ENCODE measurements at places on chromosomes 16 and 17.

GRCh38 chr16:85809645-85810044 is 10.2 kb downstream of the COX4I1 start:
- no peak for DNase-seq

DNA sequence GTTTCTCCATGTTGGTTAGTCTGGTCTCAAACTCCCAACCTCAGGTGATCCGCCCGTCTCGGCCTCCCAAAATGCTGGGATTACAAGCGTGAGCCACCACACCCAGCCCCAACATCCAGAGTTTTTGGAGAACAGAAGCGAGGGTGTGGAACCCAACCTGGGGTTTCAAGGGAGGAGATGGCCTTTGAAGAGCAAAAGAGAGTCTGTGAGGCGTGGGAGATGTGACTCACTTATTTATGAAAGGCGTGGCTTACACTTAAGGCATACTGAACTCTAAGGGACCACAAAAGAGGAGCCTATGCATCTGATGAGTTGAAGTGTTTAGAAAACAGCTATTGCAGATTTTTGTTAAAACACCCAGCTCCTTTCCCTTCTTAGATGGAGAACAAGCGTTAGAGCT is 18.9 kb downstream of the ARSG start:
- no peak for DNase-seq

GRCh38 chr16:72657791-72658190 is 390.1 kb downstream of the ZFHX3 start:
- no peak for DNase-seq

- DNase-seq, result no peak
Observed at GRCh38 chr16:54359555-54359954, 73.0 kb upstream of the IRX3 start.

DNA sequence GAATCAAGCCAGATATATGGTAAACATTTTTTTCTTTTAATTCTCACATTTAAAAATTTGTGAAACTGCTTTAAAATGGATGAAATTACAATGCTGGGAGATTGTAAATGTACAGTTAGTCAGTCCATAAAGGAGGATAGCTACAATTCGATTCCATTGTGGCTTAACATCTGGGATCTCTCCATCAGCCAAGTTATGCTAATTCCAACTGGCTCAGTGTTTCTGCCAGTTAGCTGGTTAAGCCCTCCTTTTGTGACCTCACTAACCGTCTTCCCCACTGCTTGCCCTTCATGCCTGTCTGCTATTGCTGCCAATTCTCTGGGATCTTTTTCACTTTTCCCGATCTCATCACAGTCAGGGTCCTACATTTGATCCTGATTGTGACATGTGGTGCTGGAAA is 1347.6 kb downstream of the CDH11 start:
- no peak for DNase-seq

GRCh38 chr17:77130525-77130924 is 10.2 kb upstream of the SEC14L1 start:
- no peak for DNase-seq

DNA sequence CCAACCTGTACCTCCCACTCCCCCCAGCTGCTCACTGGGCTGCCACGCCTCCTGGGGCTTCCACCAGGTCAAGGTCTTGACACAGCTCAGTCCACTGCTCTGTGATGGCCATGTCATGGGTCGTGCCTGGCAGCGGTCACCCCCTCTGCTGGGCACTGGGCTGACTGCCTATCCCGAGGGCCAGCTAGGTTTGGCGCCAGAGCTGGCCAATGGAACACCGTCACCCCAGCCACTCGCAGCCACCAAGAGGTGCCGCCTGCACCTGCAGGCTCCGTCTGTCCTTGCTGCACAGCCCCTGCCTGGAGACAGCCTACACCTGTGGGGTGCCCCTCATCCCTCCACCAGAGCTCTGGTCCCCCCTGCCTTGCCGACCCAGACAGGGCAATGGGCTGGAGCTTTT is 4.5 kb upstream of the RAB40C start:
- DNase-seq, result no peak

- no peak for DNase-seq
Observed at GRCh38 chr17:38709864-38710603, 5.0 kb downstream of the MLLT6 start.

DNA sequence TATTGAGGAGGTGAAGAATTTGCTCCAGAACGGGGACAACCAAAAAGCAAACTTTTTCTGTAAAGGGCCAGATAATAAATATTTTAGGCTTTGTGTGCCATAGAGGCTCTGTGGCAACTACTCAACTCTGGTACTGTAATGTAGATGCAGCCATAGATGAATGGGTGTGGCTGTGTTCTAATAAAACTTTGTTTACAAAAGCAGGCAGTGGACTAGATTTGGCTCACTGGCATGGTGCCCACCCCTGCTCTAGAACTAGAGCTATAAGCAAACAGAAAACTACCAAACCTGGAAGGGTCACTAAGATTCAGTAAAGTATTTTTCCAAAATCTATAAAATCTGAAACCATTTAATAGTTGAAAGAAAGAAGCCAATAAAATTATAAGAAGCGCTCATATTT is 24.6 kb upstream of the SMURF2 start:
- no peak for DNase-seq

DNA sequence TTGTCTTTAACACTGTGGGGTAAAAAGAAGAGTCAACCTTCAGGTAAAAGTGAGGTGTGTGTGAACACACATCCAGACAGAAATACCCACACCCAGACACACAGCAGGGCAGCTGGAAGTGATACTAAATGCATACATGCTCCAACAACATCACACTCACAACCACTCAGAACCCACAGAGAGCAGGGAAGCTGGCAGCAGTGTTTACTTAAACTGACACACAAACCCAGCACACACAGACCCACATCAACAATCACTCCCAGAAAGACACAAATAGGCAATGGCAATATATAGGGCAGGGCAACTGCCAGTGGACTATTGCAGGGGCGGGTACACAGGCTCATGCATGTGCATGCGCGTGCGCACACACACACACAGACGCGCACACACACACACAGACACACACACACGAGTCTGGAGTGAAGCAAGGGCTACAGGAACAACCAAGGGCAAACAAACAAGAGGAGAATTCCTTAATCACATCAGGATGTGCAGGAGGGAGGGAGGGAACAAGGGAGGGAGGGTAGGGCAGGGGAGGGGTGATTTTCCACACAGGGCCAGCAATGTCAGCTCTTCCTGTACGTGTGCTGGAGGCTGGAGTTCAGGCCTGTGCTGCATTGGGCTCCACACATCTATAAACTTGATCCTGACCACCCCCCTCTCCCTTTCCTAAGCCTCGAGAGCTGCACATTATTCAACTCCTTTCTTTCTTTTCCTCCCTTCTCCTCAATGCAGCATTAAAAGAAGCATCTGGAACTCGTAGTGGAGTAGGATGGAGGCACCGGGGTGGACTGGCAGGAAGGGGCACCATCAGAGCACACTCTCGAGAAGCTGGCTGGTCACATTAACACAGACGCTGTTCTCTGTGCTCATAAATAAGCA is 30.1 kb downstream of the HIC1 start:
- DNase-seq, result no peak

- DNase-seq, result no peak
Observed at GRCh38 chr17:65463242-65463641, 98.2 kb downstream of the AXIN2 start.

DNA sequence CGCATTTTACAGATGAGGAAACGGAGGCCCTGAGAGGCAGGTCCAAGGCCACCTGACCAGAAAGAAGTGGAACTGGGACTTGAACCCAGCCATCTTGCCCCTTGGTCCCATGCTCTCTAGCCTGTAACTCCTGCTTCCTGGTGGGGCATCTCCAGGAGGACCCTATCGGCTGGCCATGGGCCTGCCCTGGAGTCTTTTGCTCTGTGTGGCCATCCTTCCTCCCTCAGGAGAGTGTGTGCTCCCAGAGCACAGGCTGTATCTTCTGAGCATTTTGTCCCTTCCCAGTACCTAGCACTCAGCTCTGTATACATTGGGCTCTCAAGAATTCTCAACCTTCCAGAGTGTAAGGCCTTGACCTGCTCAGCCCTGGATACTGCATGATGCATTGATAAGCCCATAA is 28.4 kb upstream of the STH start:
- no peak for DNase-seq

DNA sequence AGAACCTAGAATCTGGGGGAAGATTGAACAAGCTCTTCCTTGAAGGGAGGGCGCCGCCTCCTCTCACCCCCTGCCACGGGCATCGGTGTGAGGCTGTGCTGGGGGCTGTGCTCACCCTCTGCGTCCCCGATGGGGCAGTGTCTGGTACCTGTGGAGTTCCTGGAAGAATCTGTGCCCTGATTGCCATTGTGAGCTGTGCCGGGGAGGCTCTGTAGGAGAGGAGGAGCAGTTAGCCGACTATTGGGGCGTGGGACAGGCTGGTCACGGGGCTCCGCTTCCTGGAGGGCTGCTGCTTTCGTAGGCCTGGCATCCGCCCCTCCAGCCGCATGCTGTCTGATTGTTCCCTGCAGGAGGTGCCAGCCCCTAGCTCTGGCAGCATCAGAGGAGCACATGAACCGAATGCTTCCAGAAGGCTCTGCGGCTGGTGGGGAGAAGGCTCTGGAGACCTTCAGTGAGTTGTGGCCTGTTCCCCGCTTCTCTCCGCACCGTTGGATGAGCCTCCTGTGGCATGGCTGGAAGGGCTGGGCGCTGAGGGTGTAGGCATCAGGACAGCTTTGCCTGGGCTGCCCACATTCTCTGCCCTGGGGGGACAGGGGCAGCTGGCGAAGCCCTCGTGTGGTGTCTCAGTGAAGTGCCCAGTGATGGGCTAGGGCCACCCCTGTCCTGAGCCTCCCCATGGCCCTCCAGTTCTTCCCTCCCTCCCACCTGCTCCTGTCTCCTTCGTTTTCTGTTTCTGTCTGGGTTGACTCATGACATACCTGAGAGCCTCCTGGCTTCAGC is 86.9 kb downstream of the SEC14L1 start:
- DNase-seq, result no peak

- no peak for DNase-seq
Observed at GRCh38 chr16:80323187-80323807, 217.5 kb upstream of the DYNLRB2 start.

GRCh38 chr16:70644763-70645597 is 1.4 kb upstream of the IL34 start:
- DNase-seq, result no peak

GRCh38 chr16:25041471-25041870 is 26.3 kb upstream of the ARHGAP17 start:
- DNase-seq, result no peak

- DNase-seq, result no peak
Observed at GRCh38 chr17:31295489-31295871, 1.6 kb downstream of the OMG start.

DNA sequence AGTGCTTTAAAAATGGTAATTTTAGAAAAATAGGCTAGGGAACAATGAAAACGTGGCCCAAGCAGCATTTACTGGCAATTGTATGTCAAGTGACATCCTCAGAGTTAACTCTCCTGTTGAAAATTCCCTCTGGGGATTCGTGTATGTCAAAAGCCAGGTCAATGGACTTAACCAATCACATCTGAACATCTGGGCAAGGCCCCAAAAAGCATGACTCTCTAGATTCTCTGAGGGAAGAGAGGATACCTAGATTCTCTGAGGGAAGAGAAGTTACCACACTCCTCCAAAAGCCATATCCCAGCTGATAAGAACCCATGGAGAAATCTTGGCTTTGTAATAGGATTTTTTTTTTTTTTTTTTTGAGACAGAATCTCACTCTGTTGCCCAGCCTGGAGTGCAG is 23.5 kb downstream of the NFE2L1 start:
- DNase-seq, result no peak

GRCh38 chr17:1813088-1813487 is 16.6 kb downstream of the SMYD4 start:
- DNase-seq, result no peak

GRCh38 chr16:84947996-84948850 is 63.1 kb downstream of the ZDHHC7 start:
- no peak for DNase-seq

DNA sequence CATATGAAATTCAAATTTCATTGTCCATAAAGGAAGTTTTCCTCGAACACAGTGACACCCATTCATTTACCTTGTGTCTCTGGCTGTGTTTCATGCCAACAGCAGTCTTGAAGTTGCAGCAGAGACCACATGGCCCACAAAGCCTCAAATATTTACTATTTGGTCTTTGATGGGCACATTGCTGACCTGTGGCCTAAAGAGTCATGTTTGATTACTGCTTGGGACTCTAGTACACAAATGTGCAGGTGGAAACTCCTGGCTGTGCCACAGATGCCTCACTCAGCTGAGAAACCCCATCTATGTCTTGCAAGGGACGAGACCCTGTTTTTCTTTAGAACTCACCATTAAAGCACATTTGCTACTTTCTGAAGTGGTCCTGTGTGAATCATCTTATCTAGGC is 76.7 kb downstream of the SLC6A2 start:
- no peak for DNase-seq

GRCh38 chr16:3019594-3020246 is 448 bp upstream of the TNFRSF12A start:
- DNase-seq, result no peak

GRCh38 chr17:19311421-19312215 is 50.9 kb downstream of the B9D1 start:
- DNase-seq, result no peak

GRCh38 chr16:79286646-79287423 is 313.7 kb downstream of the MAF start:
- DNase-seq, result no peak

DNA sequence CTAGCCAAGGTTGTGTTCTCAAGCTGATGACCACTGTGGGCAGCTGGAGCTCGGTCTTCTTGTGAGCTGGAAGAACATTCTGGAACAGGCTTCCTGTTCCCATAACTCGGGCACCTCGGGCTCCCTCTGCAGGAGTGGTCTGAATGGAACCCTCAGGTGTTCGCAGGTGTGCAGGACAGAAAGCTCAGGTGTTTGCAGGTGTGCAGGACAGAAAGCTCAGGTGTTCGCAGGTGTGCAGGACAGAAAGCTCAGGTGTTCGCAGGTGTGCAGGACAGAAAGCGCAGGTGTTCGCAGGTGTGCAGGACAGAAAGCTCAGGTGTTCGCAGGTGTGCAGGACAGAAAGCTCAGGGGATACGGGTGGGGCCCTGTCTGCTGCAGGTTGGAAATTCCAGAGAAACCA is 109.0 kb upstream of the CACNG5 start:
- DNase-seq, result no peak

DNA sequence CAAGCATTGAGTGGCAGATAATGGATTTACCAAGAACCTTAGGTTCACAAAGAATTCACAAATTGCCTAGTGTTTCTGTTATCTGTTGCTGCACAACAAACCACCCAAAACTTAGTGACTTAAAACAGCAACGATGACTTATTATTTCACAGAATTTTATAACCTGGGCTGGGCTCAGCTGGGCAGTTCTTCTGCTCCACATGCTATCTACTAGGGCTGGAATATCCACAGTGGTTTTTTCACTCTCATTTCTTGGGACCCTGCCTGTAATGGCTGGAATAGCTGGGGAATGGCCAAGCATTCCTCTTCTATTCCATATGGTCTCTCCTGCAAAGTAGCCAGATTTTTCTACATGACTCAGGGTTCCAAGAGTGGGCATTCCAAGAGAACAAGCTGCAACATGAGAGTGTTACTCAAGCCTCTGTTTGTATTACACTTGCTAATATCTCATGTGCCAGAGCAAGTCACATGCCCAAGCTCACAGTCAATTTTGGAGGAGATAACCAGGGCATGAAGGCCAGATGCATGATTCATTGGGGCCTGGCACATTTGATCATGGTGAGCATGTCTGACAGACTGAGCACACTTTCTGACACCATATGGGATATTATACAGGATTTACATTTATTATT is 4.9 kb upstream of the PSMD7 start:
- no peak for DNase-seq

Measured in CD4-positive, alpha-beta T cell (primary cell).